ENCODE measurements at places on chromosomes 2 and 18. TPM values are rescaled to one million over a fixed set of nuclear protein-coding genes. Genes with fewer than 3 reads are reported as not detected.
A peak's percentile ranks its signal among the peaks of the same experiment; 100 is the strongest.

DNA sequence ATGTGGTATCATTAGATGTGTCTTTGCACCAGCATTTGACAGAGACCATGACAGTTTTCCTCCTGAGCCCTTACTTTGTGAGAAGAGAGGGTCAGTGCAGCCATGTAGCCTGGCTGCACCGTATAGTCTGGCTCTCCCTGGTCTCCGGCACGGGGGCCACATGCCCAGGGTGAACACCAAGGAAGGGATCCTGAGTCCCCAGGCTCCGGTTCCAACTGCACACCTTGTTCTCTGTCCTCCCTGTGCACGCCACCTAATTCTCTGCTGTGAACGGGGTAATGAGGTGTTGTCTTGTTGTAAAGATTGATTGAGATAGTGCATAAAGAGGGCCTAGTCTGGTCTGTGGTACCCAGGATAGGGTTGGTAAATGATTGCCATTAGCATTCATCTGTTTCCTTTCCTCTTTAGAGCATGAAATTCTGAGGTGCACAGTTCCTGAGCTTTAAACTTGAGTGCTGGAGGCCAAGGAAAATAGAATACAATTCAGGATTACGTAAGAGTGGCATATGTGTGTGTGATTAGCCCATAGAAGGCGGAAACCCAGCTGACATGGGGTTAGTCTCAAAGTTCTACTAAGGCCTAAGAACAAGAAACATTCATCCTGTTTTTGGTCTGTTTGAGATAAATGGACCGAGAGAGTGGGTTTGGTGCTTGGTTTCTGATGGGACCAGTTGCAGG is 55.5 kb downstream of the NCK2 start:
- no peak for DNase-seq

- no peak for DNase-seq
Measured at GRCh38 chr2:127606625-127607398, 39.1 kb upstream of the GPR17 start.

DNA sequence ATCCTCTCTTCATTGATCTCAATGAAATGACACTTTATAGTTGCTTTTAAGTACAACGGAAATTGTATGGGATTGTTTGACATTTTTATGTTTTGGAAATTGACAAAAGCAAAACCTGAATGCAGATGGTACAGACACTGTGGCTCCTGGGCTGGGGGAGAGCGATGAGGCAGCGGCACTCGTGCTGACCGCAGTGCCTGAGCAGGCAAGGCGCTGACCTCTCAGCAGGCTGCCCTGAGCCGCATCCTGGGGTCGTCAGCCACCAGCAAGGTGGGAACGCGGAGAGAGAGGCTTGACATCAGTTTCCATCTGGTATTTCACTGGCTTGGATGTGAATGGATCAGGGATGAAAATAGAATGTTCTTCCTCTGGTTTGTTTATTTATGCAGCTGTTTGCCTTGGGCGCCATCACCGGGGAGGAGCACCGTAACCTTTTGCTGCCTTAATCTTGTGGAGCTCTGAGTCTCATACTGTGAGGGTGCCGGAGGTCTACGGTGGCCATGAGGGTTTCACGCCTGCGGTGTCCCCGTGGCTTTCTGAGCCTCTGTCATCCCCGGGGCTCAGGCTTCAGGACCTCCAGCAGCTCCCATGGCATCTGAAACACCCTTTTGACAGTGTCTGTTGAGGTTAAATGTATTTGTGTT is 94.8 kb upstream of the TPO start:
- no peak for DNase-seq

- no peak for DNase-seq
Measured at GRCh38 chr2:40773291-40773690, 321.4 kb upstream of the SLC8A1 start.

GRCh38 chr2:156999661-157000060 is 257.8 kb upstream of the GALNT5 start:
- DNase-seq, result no peak

GRCh38 chr2:133972786-133973185 is 281.1 kb upstream of the MGAT5 start:
- DNase-seq, result peak; percentile 45

DNA sequence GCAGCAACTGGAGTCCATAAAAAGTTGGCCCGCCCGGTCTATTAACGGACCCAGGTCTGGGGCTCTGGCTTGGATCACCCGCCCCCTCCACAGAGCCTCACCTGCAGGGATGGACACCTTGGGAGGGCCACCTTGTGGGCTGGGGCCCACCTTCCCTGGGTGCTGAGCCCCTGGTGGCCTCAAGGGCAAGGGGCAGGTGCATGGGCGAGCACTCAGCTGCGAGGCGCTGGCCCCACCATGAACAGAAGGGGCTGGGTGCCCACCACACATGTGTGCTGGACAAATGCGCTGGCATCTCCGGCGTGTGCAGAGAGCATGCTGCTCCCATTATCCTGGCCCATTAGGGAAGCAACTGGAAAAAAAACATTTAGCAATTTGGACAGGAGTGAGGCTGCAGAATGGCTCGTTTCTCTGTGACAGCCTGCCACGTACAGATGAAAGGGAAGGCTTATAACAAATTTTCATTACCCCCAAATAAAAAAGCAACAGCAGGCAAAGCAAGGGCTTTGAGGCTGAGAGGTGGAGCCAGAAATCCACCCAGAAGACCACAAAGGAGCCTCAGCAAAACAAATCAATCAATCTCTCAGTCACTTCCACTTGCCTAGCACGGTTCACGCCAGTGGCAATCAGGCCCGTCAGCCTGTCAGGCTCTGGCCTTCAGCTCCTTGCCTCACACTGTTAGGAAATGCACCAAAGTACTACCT is 253.1 kb upstream of the ZNF521 start:
- no peak for DNase-seq

GRCh38 chr18:27861539-27861938 is 315.4 kb downstream of the CDH2 start:
- peak; percentile 90 for DNase-seq

DNA sequence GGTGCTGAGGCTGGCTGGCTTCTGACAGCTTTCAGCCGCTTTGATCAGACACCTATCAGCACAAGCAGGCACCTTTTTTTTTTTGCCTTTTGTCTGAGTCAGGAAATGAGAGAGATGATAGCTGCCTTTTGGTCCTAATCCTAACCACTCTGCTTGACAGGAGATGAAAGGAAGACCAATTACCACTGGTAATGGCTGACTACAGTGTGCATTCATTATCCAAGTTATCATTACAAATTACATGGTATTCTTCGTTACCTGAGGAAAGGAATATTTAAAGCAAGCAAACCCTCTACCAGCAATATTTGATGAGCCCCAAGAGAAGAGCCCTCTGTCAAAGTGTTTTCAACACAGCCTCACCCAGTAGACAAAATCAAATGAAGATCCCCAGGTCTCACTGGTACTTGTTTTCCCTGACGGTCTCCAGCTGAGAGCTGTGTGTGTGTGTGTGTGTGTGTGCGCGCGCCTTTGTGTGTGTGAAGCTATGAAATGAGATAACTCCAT is 925.7 kb downstream of the DCDC2C start:
- DNase-seq, result no peak

DNA sequence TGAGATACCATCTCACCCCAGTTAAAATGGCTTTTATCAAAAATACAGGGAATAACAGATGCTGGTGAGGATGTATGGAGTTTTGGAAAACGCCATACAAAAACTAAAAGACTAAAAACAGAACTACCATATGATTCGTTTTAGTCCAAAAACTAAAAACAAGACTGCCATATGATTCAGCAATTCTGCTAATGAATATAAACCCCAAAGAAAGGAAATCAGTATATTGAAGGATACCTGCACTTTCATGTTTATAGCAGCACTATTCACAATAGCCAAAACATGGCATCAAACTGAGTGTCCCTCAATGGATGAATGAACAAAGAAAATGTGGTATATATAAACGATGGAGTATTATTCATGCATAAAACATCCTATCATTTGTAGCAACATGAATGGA is 224.4 kb upstream of the MC4R start:
- DNase-seq, result no peak

DNA sequence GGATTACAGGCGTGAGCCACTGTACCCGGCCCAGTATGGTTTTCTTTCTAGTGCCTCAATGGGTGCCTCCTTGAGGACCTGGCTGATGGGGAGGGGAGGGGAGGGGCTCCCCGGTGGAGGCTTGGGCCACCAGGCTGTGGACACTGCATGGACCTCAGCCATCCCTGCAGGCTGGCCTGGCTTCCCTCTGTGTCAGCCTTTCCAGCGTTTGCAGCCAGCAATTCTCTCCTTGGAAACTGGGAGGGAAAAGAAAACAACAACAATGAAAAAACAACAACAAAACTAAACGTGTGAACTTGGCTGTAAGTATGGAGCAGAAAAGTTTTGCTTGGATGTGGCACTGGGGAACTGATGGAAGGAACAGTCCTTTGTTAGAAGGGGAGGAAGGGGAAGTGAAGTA is 159.3 kb downstream of the GLI2 start:
- DNase-seq, result no peak

The LCT gene
- total RNA-seq, result not detected

The MYCN gene
- not detected for total RNA-seq

The TSPYL6 gene
- total RNA-seq, result not detected

The GALNT14 gene
- total RNA-seq, result not detected

The ASXL3 gene
- not detected for total RNA-seq

The SP3 gene
- total RNA-seq, result 108 TPM

The FMNL2 gene
- total RNA-seq, result 16.3 TPM
